Cerebellar cortex (tissue), 1 donor: ENCODE measurements at places on chromosomes 1 and 21.

- DNase-seq, result no peak
Measured at GRCh38 chr1:85374160-85374559, 90.8 kb downstream of the DDAH1 start.

- DNase-seq, result no peak
Measured at GRCh38 chr21:31317688-31318087, 26.4 kb downstream of the TIAM1 start.

- no peak for DNase-seq
Measured at GRCh38 chr21:34688145-34688544, 19.4 kb downstream of the CLIC6 start.

GRCh38 chr1:12129624-12130023, 37.2 kb upstream of the TNFRSF1B start:
- no peak for DNase-seq

DNA sequence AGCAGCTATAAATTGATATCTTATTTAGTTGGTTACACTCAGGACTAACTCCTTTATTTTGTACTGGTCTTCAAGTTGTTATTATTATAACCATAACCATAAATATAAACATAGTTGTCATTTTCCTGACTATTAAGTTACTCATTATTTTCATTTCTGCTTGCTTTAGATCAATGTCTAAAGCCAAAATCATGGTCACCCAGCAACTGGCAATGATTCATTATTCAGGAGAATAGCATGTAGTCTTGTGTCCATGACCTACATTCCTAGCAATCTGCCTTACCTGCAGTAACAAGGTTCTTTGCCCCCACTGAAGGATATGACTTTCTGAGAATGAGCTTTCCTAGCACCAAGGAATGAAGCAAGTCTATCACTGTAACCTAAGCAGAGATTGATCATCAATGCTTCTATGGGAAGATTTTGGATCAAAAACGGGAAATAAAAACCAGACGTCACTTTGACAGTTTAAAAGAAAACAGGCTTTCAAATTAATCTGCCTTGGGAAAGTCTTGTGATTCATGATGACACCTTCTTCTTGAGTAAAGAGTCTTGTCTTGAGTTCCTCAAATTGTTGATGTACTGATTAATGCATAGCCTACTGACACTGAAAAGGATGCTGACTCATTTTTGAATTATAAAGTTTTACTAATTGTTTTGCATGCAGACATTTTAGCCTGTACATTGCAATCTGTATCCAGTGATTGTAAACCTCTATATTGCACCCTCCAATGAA, 203.3 kb upstream of the IVNS1ABP start:
- no peak for DNase-seq

- DNase-seq, result no peak
Measured at GRCh38 chr1:43271186-43272118, 1.7 kb downstream of the TMEM125 start.

- no peak for DNase-seq
Measured at GRCh38 chr1:2474933-2475371, 1.1 kb upstream of the PLCH2 start.

DNA sequence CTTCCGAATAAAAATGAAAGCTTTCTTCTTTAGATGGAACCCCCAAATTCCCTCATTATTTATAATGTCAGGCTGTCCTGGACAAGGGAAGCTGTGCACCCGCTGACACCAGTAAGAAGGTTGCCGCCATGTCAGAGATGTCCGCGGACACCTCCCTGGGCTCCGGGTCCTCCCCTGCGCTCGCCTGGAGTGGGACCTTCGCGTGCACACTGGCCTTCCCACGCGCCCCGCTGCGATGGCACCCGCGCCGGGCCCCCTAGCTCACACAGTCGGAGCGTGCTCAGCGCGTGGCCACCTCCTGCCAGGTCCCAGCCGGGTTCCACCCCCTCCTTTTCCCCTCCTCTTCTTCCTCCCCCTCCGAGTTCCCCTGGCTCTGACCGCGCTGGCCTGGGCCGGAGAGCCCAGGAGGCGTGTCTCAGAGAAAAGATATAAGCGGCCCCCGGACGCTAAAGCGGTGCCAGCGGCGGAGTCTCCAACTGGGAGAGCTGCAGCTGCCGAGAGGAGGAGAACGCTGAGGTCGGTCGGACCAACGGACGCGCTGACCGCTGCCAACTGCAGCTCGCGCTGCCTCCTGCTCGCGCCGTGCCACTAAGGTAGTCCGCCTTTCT, at the start of gene G0S2:
Gene G0S2 (plus strand): TSS at position 456 of the 608 bp plus-strand sequence. CDS start 273 bp downstream, outside the sequence.
- peak; percentile 35 for DNase-seq
